ENCODE measurements at places on chromosomes 2 and 18. TPM values are rescaled to one million over a fixed set of nuclear protein-coding genes. Genes with fewer than 3 reads are reported as not detected.

Gene WDSUB1
- total RNA-seq: 5.6 TPM

Gene HTRA2
- total RNA-seq: 51.1 TPM

Gene KIF3C
- total RNA-seq: 10.7 TPM

Gene ACTG2
- not detected for total RNA-seq

GRCh38 chr2:25417715-25418369 lies 76.1 kb upstream of the DNMT3A start:
- H3K4me1 ChIP-seq: peaks cover 12% of the 10 kb centered on the region
- peaks cover 21% of the 10 kb centered on the region for H3K36me3 ChIP-seq
- H3K27ac ChIP-seq: no peak overlapping the region
- no peaks in the 10 kb centered on the region for H3K27me3 ChIP-seq
- H3K4me3 ChIP-seq: no peak overlapping the region
- DNase-seq: no peak

DNA sequence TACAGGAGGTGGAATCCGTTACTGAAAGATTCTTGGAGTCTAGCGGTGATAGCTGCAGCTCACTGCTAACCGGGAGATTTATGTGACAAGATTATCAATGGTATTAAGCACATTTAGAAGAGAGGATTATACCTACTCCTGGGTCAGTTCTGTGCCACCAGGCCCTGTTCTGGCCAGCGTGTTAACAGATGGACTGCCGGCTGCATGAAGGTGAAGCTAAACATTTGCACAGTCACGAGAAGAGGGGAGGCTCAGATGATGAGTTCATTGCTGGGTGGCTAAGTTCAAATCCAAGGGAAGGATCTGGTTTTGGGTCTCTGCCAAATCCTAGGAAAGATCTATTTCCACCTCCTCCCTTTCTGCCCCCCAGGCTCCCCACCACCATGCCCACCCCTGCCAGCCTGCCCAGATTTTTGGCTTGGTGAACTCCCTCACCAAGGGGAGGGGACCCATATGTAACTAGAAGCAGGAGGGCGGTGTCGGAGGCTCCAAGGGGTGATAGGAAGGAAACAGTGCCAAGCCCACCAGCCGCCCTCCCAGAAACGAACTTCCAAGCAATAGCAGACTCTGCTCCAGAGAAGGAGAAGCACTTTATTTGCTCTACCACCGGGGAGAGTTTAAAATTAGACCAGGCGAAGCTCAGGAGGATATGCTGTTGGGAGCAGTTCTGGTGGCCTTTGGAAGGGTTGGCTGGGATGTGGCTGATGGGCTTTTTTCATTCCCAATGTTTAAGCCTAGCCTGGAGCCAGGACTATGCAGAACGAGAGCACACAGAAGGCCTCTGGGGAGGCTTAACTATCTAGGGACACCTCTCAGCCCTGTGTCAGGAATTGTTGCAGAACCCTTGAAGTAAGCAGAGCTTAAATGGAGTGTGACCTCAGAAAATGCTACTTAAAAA lies 200.5 kb downstream of the KLHL29 start:
- H3K27ac ChIP-seq: no peak overlapping the region
- DNase-seq: no peak
- no peak overlapping the region for H3K4me3 ChIP-seq
- no peaks in the 10 kb centered on the region for H3K4me1 ChIP-seq
- H3K27me3 ChIP-seq: peaks cover 2% of the 10 kb centered on the region

GRCh38 chr2:29718076-29718686 lies 203.2 kb downstream of the ALK start:
- DNase-seq: no peak
- H3K27ac ChIP-seq: no peak overlapping the region
- peaks cover 16% of the 10 kb centered on the region for H3K27me3 ChIP-seq

GRCh38 chr18:73318739-73319479 lies 451.1 kb upstream of the NETO1 start:
- no peaks in the 10 kb centered on the region for H3K36me3 ChIP-seq
- no peaks in the 10 kb centered on the region for H3K27me3 ChIP-seq
- H3K4me3 ChIP-seq: no peak overlapping the region
- no peak overlapping the region for H3K27ac ChIP-seq
- no peaks in the 10 kb centered on the region for H3K4me1 ChIP-seq
- no peak for DNase-seq

DNA sequence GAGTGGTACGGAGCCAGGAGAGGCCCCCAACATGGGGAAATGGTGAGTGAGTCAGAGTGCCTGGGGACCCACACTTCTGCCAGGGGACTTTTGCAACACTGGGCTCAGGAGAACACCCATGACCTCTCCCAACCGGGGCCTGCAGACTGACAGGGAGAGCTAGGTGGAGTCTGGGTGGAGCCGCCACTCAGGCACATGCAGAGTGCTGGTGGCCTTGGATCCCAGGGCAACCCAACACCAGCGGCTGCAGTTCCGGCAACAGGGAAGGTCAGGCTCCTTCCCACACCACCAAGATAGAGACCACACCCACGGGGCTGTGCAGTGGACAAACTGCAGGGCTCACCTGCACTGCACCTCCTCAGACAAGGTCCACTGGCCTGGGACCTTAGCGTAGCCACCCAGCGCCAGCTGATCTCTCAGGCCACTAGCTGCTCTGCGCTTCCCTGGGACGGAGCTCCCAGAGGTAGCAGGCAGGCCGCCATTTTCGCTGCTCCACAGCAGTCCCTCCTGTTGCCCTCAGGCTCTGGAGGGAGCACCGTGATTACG lies 99.0 kb downstream of the EFEMP1 start:
- H3K36me3 ChIP-seq: no peaks in the 10 kb centered on the region
- no peak for DNase-seq
- no peaks in the 10 kb centered on the region for H3K27me3 ChIP-seq
- no peak overlapping the region for H3K27ac ChIP-seq
- H3K4me1 ChIP-seq: no peaks in the 10 kb centered on the region
- no peak overlapping the region for H3K4me3 ChIP-seq

- H3K27ac ChIP-seq: no peak overlapping the region
- H3K27me3 ChIP-seq: no peaks in the 10 kb centered on the region
- no peaks in the 10 kb centered on the region for H3K36me3 ChIP-seq
- no peak for DNase-seq
Measured at GRCh38 chr2:167750675-167751074, 496.7 kb downstream of the STK39 start.

- no peaks in the 10 kb centered on the region for H3K4me1 ChIP-seq
- H3K27ac ChIP-seq: no peak overlapping the region
- no peaks in the 10 kb centered on the region for H3K36me3 ChIP-seq
- no peak for DNase-seq
Measured at GRCh38 chr2:106703161-106703560, 182.8 kb downstream of the ST6GAL2 start.

GRCh38 chr18:7177116-7177744 lies 53.7 kb upstream of the LRRC30 start:
- H3K36me3 ChIP-seq: no peaks in the 10 kb centered on the region
- DNase-seq: no peak
- no peak overlapping the region for H3K4me3 ChIP-seq
- no peaks in the 10 kb centered on the region for H3K27me3 ChIP-seq
- no peaks in the 10 kb centered on the region for H3K4me1 ChIP-seq

DNA sequence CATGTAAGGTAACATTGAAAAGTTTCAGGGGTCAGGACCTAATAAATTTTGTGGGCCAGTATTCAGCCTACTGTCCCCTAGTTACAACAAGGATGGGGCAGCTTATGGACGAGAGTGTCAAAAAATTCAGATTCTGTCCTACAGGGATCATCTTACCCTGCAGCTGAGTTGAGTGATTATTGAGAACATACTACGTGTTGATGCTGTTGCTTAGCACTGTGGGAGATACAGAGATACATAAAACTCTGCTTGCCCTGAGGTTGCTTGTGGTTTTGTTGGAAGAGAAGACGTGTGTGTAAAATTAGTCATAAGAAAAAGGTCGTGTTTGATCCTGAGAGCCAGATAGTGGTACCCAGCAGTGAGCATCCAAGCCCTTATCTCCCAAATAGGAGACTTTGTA lies 253.2 kb downstream of the NEDD4L start:
- no peaks in the 10 kb centered on the region for H3K36me3 ChIP-seq
- no peak overlapping the region for H3K4me3 ChIP-seq
- peaks cover 9% of the 10 kb centered on the region for H3K27me3 ChIP-seq
- DNase-seq: no peak

- no peaks in the 10 kb centered on the region for H3K27me3 ChIP-seq
- H3K4me3 ChIP-seq: no peak overlapping the region
- H3K4me1 ChIP-seq: no peaks in the 10 kb centered on the region
Measured at GRCh38 chr2:25410370-25410769, 68.6 kb upstream of the DNMT3A start.

DNA sequence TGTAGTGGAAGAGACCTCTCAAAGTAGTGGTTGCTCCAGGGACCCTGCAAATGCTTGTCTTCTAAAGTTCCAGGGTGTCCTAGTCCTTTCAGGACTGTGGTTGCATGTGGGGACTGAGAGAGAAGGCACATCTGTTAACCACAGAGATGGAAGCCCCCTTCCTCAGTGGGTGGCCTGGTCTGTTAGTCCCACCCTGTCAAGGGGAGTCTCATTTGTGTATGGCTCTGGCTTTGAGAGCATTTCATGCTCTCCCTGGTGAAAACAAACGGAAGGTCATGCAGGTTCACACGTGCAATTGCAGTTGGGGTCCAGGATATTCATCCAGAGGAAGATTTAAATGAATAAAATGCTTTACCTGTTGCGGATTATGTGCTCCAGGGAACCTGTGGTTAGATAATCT lies 219.6 kb downstream of the PRKCE start:
- H3K27ac ChIP-seq: no peak overlapping the region
- H3K36me3 ChIP-seq: peaks cover 3% of the 10 kb centered on the region
- no peaks in the 10 kb centered on the region for H3K27me3 ChIP-seq
- H3K4me3 ChIP-seq: no peak overlapping the region
- no peak for DNase-seq

DNA sequence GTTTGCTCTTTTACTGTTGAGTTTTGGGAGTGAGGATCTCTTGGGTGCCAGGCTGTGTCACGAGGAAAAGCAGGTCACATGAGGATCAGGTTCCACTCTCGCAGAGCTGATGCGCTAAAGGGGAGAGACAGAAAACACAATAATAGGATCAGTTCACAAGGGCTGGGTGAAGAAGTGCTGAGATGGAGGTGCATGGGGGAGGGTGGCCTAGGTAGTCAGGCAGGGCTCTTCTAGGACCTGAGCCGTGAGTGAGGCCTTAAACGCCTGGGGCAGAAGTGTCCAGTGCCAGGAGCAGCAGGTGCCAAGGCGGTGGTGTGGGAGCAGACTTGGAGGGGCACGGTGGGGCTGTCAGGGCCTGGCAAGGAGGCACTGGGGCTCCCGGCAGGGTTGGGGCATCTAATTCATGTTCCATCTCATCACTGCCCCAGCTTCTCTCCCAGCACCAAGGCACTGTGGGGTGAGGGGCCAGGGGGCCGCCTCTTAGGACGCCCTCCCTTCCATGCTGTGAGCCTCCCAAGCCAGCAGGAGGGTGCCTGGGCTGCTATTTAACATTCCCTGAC lies 9.3 kb downstream of the KCNIP3 start:
- H3K27ac ChIP-seq: no peak overlapping the region
- H3K4me3 ChIP-seq: no peak overlapping the region
- H3K4me1 ChIP-seq: no peaks in the 10 kb centered on the region
- H3K36me3 ChIP-seq: no peaks in the 10 kb centered on the region

GRCh38 chr18:78953566-78953965 lies 26.1 kb upstream of the SALL3 start:
- H3K4me3 ChIP-seq: no peak overlapping the region
- no peaks in the 10 kb centered on the region for H3K27me3 ChIP-seq
- no peaks in the 10 kb centered on the region for H3K36me3 ChIP-seq
- no peak for DNase-seq
- H3K27ac ChIP-seq: no peak overlapping the region

GRCh38 chr2:232321156-232321816 lies 57.3 kb upstream of the ALPP start:
- H3K4me1 ChIP-seq: peaks cover 57% of the 10 kb centered on the region
- no peaks in the 10 kb centered on the region for H3K36me3 ChIP-seq
- no peaks in the 10 kb centered on the region for H3K27me3 ChIP-seq
- peak overlapping the region; percentile 32 for H3K4me3 ChIP-seq
- peak overlapping the region; percentile 44 for H3K27ac ChIP-seq

GRCh38 chr2:170146784-170147183 lies 31.2 kb upstream of the MYO3B start:
- no peaks in the 10 kb centered on the region for H3K4me1 ChIP-seq
- H3K36me3 ChIP-seq: no peaks in the 10 kb centered on the region
- no peak for DNase-seq
- no peak overlapping the region for H3K4me3 ChIP-seq
- peaks cover 3% of the 10 kb centered on the region for H3K27me3 ChIP-seq

DNA sequence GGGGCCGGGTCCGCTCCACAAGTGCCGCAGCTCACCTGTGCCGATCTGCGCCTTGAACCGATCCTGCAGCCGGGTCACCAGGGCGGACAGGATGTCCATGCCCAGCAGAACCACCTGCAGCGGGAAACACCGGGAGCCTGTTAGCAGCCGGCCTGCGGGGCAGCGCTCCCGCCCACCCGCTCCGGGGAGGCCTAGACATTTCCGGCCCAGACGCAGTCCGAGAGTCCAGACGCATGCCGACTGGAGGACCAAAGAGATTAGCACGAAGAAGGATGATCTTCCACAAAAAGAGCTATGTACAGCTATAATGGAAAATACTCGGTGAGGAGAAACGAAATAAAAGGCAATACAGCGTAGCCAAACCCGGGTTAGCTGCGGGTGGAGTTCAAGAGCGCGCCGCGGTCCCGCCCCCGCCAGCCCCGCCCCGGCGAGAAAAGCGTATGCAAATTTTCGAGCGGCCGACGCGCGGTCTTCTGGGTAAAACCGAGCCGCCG lies 421 bp upstream of the RNU4ATAC start:
- H3K4me1 ChIP-seq: peaks cover 63% of the 10 kb centered on the region
- DNase-seq: peak; percentile 88
- no peaks in the 10 kb centered on the region for H3K27me3 ChIP-seq
- peak overlapping the region; percentile 88 for H3K4me3 ChIP-seq
- peak overlapping the region; percentile 96 for H3K27ac ChIP-seq

- H3K36me3 ChIP-seq: no peaks in the 10 kb centered on the region
- H3K27me3 ChIP-seq: no peaks in the 10 kb centered on the region
- no peak overlapping the region for H3K4me3 ChIP-seq
- peaks cover 9% of the 10 kb centered on the region for H3K4me1 ChIP-seq
- no peak for DNase-seq
- H3K27ac ChIP-seq: no peak overlapping the region
Measured at GRCh38 chr2:12897181-12897580, 180.4 kb downstream of the TRIB2 start.

GRCh38 chr18:2654928-2655177 lies 673 bp upstream of the SMCHD1 start:
- H3K4me3 ChIP-seq: peak overlapping the region; percentile 95
- peak; percentile 75 for DNase-seq
- H3K36me3 ChIP-seq: peaks cover 30% of the 10 kb centered on the region
- H3K27me3 ChIP-seq: peaks cover 1% of the 10 kb centered on the region
- peaks cover 26% of the 10 kb centered on the region for H3K4me1 ChIP-seq
- peak overlapping the region; percentile 96 for H3K27ac ChIP-seq

GRCh38 chr2:62408241-62408677 lies 97.7 kb downstream of the TMEM17 start:
- DNase-seq: no peak
- H3K36me3 ChIP-seq: no peaks in the 10 kb centered on the region
- no peak overlapping the region for H3K4me3 ChIP-seq
- no peak overlapping the region for H3K27ac ChIP-seq
